Gastroesophageal sphincter (tissue), 4 donors: ENCODE measurements at places on chromosomes 16 and 17.

GRCh38 chr16:81095653-81095952, 592 bp downstream of the GCSH start:
- no peak for ATAC-seq

GRCh38 chr16:3501783-3502400, 1.1 kb downstream of the CLUAP1 start:
- ATAC-seq = no peak

GRCh38 chr17:16936536-16937310, 35.2 kb downstream of the TNFRSF13B start:
- no peak for ATAC-seq

- ATAC-seq = no peak
Measured at GRCh38 chr17:56074361-56074890, 78.8 kb upstream of the ANKFN1 start.

DNA sequence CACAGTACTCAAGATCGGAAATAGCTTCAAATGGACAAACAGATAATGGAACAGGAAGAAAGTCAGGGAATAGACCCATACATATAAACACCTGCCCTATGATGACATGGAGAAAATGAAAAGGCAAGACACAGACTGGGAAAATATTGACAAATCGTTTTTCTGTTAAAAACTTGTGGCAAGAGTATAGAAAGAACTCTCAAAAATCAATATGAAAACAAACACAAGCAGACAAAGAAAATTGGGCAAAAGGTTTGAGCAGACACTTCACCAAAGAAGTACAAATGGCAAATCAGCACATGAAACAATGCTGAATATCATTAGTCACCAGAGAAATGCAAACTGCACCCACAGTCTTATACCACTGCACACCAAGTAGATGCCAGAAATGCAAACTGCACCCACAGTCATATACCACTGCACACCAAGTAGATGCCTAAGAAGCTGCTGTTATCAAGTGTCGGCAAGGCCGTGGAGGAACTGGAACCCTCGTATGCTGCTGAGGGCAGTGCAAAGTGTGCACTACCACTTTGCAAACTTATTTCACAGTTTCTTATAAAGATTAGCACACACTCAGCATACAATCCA, 123.5 kb upstream of the CHMP6 start:
- no peak for ATAC-seq

DNA sequence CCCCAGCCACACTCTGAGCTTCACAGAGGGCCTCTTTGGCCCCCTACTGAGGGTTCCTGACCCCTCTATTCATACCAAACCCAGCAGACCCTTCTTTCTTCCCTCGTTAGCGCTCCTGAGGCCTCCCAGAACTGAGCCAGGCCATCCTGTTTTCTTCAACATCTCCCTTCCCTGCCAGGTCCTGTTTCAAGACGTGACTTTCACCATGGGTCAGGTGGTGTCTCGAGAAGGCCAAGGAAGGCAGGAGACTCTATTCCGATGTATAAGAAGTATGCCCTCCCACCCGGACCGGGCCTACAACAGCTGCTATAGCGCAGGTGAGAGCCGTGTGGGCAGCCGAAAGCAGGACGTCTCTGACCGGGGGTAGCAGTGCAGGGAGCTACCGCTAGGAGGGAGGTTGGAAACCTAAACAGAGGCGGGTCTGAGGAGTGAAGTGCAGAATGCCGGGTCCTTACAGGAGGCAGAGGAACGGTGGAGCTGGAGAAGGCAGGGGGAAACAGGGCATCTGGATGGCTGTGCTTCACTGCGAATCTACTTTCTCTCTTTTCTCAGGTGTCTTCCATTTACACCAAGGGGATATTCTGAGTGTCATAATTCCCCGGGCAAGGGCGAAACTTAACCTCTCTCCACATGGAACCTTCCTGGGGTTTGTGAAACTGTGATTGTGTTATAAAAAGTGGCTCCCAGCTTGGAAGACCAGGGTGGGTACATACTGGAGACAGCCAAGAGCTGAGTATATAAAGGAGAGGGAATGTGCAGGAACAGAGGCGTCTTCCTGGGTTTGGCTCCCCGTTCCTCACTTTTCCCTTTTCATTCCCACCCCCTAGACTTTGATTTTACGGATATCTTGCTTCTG, 1.3 kb upstream of the SENP3 start:
- no peak for ATAC-seq

DNA sequence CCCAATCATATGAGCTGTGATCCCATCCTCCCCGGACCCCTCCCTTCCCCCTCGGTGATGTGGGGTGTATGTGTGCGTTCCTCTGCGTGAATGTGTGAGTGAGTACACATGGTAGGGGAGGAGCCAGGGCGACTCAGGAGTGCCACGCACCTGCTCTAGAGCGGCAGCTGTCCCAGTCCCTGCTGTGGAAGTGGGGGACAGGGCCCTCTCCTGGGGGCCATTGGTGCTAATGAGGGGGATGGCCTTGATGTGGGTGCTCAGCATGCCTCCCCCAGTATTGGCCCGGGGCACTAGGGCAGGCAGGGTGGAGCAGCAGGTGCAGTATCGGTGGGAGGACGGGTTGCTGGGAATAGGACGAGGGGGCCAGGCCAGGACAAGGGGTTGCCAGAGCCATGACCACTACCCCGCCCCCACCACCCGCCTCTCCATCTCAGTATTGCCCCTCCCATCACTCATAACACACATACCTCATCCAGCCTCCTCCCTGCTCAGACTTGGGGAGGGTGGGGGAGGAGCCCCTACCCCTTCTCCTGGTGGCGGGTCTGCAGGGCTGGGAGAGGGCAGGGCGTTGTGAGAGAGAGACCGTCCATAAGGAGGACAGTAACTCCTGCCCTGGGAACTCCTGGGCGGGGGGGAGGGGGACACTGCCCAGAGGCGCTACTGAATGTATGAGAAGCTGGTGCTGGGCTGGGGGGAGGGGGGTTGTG, 8.5 kb downstream of the NR1D1 start:
- ATAC-seq = no peak

- ATAC-seq = no peak
Measured at GRCh38 chr16:28495795-28496749, 1.6 kb downstream of the APOBR start.

GRCh38 chr17:7651665-7652387, 1.1 kb downstream of the ATP1B2 start:
- peak; percentile 15 for ATAC-seq

GRCh38 chr17:29807520-29808361, 122.3 kb downstream of the SSH2 start:
- ATAC-seq = peak; percentile 67

DNA sequence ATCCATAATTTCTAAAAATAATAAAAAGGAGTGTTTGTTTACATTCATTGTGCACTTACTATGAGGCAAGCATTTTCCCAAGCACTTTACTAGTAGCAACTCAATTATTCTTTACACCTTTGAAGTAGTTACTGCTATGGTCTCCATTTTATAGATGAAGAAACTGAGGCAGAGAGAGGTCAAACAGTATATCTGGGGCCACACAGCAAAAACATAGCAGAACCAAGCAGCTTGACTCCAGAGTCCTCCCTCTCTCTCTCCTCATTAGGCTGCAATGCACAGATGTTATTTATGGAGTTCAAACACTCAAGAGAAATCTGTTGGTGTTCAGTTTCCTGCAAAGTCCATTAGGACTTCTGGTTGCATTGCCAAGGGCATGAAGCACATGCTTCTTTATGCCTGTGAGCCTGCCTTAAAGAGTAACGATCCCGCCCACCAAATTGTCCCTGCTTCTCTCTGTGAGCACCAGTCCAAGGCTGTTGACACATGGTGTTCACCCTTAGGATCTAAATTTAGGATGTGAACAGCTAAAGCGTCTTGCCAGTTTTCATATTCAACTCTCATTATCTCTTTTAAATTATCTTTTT, 44.0 kb downstream of the GPRC5B start:
- no peak for ATAC-seq

DNA sequence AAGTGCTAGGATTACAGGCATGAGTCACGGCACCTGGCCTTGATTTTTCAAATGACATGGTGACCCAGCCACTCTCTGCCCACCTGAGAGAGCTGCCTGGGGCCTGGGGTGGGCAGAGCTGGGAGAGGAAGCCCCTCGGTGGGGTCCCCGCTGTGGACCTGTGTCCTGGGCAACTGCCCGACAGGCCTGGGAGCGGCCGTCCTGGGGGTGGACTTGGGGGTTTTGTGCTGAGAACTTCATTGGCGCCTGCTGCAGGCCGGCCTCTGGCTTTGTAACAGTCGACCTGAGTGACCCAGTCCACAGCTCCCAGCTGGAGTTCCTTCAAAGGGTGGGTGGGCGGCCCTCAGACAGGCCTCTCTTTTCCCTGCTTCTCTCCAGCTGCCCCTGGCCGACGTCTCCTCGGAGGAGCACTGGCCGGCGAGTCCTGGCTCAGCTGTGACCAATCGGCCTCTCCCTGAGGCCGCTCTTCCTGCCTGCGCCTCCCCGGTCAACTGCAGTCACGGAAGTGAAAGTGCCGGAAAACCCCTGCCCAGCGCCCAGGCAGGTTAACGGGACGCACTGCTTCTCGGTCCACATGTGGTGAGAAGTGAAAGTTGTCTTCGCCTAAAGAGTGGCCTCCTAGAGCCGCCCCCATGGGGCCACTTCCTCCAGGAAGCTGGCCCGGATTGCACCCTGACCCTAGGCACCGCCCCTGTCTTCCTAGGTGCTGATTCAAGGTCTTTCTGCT, 5.5 kb downstream of the CBFA2T3 start:
- ATAC-seq = no peak

DNA sequence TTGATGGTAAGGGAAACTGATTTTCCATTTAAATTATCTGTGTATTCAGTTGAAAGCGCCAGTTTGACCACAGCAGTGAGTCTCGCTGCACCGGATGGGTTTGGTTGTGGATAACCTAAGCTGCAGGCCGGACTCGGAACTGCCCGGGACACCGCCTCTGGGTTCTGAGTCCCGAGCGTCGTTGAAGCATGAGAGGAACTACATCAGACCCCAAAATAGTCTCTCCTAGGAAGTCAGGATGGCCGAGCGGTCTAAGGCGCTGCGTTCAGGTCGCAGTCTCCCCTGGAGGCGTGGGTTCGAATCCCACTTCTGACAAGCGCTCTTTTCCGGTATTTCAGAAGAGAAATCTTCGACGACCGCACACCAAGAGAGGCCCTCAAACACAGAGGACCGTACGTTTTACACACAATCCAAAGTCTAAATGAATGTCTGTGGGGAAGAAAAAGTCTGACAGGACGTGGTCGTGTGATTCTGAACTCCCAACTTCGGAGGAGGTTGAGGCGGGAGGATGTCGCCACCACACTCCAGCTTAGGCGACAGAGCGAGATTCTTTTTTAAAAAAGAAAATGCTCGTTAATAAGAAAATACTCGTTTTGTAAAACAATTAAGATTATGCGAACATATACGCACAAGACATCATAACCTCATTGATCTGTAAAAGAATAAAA, 15.4 kb upstream of the PLLP start:
- peak; percentile 84 for ATAC-seq

DNA sequence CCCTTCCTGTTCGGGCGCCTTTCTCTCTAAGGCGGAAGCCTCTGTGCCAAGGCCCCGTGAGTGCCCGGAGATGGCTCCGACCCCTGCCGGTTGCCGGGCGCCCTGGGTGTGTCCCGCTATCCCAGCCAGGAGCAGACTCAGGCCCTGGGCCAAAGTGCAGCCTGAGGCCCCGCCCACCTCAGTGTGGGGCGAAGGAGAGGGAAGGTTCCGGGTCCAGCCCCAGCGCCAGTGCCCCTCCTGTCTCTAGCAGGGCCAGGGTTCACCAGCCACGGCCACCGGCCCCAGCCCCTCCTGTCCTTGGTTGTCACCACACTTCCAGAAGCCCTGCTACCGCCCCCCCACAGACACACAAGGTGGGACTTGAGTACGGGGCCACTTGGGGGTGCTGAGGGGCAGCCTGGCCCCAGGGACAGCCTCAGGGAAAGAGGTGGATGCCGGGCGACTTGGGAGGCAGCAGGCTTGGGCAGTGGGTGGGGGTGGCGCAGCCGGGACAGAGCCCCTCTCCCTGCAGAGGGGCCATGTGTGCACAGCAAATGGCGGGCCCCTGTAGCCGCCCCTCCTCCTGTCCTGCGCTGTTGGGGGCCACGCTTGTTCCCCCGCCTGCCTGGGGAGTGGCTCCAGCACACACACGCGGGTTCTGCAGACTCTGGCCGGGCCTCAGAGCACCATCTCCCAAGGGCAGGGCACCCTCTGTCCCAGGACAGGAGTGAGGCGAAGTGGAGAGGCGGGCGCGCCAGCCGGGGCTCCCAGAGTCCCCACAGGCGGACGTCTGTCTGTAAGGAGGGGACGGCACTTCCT, 6.0 kb downstream of the C1QTNF8 start:
- ATAC-seq = peak; percentile 63

DNA sequence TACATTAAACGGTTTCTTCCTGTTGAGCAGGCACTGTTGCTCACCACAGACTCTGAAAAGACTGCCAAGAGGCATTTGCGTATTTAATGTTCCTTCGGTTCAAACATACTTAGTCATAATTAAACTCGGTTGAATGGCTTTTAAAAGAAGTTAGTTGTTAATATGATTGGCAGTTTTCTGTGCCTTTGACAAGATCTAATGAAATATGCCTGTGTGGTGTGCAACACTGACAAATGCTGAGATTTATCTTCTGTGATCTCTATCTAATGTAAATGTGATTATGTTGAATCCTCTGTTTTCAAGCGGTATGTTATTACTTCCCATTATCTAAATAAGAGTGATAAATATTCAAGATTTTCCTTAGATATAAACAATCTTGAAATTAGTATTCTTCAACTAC, 1046.6 kb downstream of the CDH8 start:
- ATAC-seq = no peak
